ENCODE measurements at places on chromosomes 11 and 22. TPM values are rescaled to one million over a fixed set of nuclear protein-coding genes. Genes with fewer than 3 reads are reported as not detected.

GRCh38 chr11:78802058-78802761, 227.5 kb upstream of the NARS2 start:
- DNase-seq, result no peak

- DNase-seq, result no peak
These were observed 33.7 kb upstream of the NFRKB start for GRCh38 chr11:129928923-129929692.

DNA sequence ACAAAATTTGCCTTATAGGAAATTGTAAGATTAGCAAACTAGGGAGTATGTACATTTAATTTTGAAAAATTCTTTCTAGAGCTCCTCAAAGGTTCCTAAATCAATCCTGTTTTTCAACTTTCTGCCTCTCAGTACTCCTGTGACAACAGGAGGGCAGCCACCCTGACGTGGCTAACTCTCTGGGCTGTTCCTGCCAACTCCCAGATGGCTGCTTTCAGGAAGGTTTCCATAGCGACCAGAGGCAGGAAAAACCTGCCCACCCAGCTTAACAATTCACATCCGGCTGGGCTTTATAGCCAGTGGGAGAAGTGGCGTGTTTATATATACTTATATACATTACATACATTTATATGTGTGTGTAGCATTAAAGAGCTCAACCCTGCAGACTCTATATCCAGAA, 26.5 kb downstream of the SGSM3 start:
- DNase-seq, result no peak

DNA sequence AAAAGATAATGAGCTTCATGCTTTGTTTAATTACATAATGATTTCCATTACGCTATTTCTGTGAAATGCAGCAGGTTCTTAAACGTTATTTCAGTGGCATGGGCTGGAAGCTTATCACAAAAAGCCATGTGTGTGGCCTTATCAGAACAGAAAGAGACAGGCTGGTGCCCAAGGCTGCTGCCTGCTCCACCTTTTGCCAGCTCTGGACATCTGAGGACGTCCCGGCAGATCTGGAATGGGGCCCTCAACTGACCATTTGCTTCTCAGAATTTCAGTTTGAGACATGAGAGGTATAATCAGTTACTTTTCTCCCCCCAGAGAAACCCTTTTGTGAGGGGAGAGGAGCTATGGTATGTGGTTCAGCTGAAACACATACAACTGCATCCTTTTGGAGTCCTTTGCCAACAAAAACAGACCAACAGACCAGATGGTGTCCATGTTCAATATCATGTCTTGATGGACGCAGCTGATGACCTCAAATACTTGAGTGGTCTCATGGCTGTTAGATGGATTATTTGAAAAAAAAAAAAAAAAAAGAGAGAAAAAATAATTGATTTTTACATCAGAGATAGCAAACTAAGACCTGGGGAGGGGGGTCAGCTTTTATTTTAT, 8.6 kb downstream of the CDPF1 start:
- no peak for DNase-seq

- peak; percentile 50 for DNase-seq
These were observed 615 bp downstream of the FADS3 start for GRCh38 chr11:61890529-61891330.

Gene OR52I2
- not detected for total RNA-seq

Gene YPEL1
- total RNA-seq, result 8.3 TPM

Gene UPB1
- total RNA-seq, result 1.1 TPM

Gene SLC7A4
- 0.25 TPM for total RNA-seq

All from left ventricle myocardium inferior (tissue), 1 donor.